Stomach (tissue), 19 donors: ENCODE measurements at places on chromosomes 2 and 18.

DNA sequence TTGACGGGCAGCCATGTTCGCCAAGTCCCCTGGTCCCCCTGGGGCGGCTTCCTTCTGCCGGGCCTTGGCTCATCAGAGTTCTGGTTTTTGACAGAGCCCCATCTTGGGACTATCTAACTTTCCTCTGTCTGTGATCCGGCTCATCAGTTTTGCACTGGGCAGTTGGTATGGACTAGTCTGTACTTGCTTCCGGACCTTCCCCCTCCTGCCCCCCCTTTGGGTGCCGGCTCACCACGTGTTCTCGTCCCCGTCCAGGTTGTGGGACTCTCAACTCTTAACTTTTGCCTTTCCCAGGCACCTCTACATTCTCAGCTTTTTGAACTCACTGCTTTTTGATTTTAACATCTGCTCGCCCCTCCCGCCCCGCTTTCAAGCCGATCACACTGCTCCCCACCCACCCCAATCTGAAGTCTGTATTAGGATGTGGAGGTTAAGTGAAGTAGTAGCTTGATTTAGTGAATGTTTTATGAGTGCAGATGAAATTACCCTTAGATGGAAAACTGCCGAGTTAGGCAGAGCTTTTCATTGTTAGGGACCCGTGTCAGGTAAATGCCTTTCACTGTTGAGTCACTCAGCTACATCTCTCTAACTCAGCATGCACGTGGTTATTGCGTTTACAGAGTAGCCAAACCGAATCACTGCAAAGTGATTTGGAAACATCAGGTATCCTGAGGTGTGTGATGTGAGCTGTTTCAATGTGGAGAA, 874 bp downstream of the WDR43 start:
- no peak for DNase-seq

DNA sequence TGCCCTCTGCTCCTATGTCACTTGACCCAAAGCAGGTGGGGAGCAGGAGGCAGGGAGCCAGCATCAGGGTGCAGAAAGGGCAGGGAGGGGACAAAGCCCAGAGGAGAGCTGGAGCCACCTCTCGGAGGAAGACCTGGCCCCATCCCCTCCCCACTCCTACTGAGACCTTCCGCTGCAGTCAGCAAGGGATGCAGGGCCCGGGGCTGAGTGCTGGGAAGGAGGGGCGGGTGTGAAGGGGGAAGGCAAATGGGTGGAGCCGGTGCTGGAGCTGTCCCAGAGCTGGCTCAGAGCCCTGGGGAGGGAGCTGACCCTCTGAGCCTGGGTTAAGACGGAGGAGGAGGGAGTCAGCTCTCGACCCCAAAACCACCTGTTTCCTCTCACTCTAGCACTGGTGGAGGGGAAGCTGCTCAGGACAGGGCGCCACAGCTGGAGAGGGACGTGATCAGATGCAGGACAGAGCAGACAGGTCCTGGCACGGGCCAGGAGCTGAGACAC, 33.8 kb downstream of the HS1BP3 start:
- DNase-seq: peak; percentile 67

DNA sequence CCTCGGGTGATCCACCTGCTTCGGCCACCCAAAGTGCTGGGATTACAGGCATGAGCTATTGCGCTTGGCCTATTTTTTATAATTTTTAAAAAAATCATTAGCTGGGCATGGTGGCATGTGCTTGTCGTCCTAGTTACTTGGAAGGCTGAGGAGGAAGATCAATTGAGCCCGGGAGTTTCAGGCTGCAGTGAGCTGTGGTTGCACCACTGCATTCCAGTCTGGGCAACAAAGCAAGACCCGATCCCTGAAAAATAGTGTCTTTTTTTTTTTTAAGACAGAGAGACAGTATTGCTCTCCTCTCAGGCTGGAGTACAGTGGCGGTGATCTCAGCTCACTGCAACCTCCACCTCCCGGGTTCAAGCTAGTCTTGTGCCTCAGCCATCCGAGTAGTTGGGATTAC, 4.8 kb downstream of the SSB start:
- DNase-seq: no peak

GRCh38 chr2:172088245-172089004, 3.1 kb downstream of the DLX1 start:
- peak; percentile 24 for DNase-seq

DNA sequence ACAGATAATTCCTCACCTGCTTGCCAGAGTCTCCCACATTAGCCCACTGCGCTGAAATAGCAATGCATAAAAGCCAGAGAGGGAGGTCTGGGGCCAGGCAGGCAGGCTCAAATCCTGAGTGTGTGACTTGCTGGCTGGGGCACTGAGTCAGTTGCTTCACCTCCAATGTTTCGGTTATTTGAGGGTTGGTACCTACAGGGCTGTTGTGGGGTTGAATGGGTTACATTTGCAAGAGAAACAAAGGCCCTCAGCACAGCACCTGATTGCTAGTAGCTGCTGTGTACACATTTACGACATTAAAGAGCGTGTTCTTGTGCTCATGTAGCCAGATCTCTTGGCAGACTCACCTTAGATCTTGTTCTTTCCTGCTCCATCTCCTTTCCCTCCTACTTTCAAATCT, 34.1 kb upstream of the FAM110C start:
- DNase-seq: no peak

GRCh38 chr18:47260120-47260923, 8.9 kb upstream of the SKOR2 start:
- peak; percentile 83 for DNase-seq

DNA sequence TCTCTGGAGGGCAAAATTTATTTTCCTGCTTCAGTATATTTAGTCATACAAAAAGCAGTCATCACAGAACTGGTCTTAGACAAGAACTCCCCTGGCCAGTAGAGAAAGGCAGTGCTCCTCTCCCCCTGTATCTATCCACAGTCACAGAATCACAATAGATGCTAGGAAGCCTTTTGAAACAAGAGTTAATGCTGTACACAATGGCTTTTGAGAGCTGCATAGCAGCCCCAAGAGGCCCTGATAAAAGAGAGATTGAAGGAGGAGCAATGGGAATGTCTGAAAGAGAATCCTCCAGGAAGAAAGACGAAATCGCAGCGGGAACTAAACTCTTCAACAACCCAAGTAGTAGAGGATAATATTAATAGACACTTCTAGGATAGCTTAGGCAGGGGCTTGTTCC, 330.2 kb downstream of the RBM43 start:
- no peak for DNase-seq
